ENCODE measurements at places on chromosomes 7 and 10.

- DNase-seq = no peak
Observed at GRCh38 chr10:89633484-89633883, 11.6 kb downstream of the PANK1 start.

DNA sequence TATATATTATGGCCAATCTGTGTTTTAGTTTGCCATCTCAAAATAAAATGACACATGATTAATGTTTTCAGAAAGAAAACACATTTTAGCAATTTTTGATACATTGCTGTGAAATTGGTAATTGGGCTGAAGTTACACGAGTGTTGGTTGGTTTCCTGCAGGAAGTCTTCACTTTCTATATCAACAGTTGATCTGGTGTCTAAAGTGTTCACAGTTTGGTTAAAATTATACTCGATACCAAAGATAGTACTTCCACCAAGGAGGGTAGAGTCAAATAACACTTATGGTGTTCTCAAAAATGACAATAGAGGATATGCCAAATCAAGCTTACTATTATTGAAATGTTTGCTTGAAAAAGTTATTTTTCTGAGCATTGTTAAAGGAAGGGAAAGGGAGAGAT lies 120.3 kb upstream of the GLCCI1 start:
- no peak for DNase-seq

- DNase-seq = no peak
Observed at GRCh38 chr7:120462991-120463390, 190.0 kb downstream of the KCND2 start.

DNA sequence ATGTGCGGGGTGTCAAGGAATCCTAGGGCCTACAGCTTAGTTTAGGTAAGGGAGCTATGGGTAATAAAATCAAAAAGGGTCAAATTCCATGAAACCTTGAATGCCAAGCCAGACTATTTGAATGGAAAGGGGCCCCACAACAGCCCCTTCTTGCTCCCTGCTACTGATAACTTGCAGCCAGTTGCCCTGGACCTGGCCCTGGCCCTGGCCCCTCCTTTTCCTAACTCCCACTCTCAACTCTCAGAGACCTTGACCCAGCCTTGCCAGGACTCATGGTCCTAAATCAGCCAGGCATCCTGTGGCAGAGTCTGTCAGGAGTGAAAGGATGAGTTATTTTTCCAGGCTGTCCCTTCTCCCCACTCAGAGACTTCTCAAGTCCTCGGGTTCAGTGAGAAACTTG lies 5.9 kb downstream of the KCNIP2 start:
- no peak for DNase-seq

GRCh38 chr7:25656581-25657026 lies 428.3 kb upstream of the NPVF start:
- DNase-seq = no peak

DNA sequence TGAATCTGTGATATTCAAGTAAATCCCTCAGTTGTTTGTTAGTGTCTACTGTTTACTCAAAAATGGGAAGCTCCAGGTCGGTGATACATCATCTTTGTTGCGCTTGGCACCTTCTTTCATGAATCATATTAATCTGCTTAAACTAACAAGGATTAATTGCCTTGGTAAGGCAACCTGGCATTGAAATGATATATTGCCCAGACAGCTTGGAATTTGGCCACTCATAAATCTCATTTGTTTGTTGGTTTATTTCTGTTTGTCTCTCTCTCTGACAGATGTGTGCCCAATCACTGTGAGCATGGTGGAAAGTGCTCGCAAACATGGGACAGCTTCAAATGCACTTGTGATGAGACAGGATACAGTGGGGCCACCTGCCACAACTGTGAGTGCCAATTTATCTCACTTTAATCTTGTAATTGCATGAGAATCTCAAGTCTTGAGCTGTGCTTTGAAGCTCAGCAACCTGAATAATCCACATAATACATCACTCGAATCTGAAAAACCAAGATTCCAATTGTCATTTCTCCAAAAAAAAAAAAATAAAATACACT lies 1104.8 kb upstream of the C7orf33 start:
- DNase-seq = no peak

GRCh38 chr7:2643386-2644219 lies 11.8 kb downstream of the TTYH3 start:
- DNase-seq = no peak
